Progenitor cell of endocrine pancreas (in vitro differentiated cells): ENCODE measurements at places on chromosomes 4 and X. TPM values are rescaled to one million over a fixed set of nuclear protein-coding genes. Genes with fewer than 3 reads are reported as not detected.

Gene FAM47A
- total RNA-seq: not detected in 2 replicates

- peaks cover 12% of the 10 kb centered on the region for H3K4me1 ChIP-seq
- H3K36me3 ChIP-seq: no peaks in the 10 kb centered on the region
- no peak overlapping the region for H3K4me3 ChIP-seq
- no peak for DNase-seq
- no peaks in the 10 kb centered on the region for H3K27me3 ChIP-seq
- H3K27ac ChIP-seq: no peak overlapping the region
These were observed 1023.0 kb upstream of the GRID2 start for GRCh38 chr4:91280551-91281290.

- H3K36me3 ChIP-seq: no peaks in the 10 kb centered on the region
- no peak overlapping the region for H3K27ac ChIP-seq
- no peaks in the 10 kb centered on the region for H3K27me3 ChIP-seq
- no peak for DNase-seq
- no peak overlapping the region for H3K4me3 ChIP-seq
These were observed 73.8 kb downstream of the PHEX start for GRCh38 chrX:22105971-22106370.

Gene AREG
- total RNA-seq: 2.2 and 3.6 TPM in 2 replicates

DNA sequence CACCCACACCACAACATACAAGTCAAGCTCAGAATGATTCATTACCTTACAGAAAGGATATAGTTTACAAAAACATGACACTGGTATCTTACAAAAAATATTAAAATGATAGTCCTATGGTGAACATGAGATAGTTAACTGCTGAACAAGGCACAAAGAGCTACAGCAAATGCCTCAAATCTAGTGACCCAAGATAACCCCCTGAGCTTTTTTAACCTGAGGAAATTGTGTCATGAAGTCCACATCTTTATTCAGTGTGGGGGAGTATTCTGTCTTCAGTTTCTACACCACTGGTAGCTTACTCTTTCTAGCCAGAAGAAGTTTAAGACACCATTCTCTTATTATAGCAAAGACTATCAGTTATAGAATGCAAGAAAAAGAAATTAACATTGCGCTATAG is 218.7 kb downstream of the MAPK10 start:
- DNase-seq: no peak
- H3K27me3 ChIP-seq: no peaks in the 10 kb centered on the region
- no peak overlapping the region for H3K27ac ChIP-seq
- no peak overlapping the region for H3K4me3 ChIP-seq

DNA sequence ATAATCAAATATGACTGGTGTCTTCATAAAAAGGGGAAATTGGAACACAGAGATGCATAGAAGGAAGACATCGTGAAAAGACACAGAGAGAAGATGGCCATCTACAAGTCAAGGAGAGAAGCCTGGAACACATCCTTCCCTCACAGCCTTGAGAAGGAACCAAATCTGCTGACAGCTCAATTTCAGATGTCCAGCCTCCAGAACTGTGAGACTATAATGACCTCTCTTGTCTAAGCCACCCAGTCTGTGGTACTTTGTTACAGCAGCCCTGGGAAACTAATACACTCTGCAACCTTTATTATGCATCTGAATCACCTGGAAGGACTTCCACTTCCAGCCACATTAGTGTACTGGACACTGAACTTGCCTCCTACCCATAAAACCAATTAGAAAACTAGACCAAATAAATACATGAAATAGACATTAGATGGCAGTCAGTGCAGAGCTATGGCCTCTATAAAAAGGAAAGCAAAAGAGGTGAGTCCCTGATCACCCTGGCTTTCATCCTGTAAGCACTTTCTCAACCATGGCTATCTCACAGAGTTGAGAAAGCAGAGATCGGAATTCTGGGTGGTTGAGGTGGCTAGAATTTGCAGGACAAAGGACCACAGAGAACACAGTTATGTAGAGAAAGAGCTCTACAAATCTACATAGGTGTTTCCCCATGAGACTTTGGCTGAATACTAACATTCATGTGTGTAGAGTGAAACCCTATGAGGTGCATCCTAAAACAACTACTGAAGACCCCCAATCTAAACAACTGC is 25.7 kb downstream of the GAB3 start:
- no peak overlapping the region for H3K4me3 ChIP-seq
- no peaks in the 10 kb centered on the region for H3K27me3 ChIP-seq
- no peaks in the 10 kb centered on the region for H3K4me1 ChIP-seq
- H3K27ac ChIP-seq: no peak overlapping the region
- no peak for DNase-seq

GRCh38 chr4:124783847-124784246 is 71.3 kb upstream of the ANKRD50 start:
- no peaks in the 10 kb centered on the region for H3K27me3 ChIP-seq
- no peak overlapping the region for H3K4me3 ChIP-seq

Gene CXCL13
- total RNA-seq: not detected in 2 replicates
